ENCODE measurements at places on chromosomes 4 and X. TPM values are rescaled to one million over a fixed set of nuclear protein-coding genes. Genes with fewer than 3 reads are reported as not detected.

Gene CCKAR
- not detected for total RNA-seq

Gene ERVMER34-1
- 0.66 TPM for total RNA-seq

Gene ITGB1BP2
- 0.87 TPM for total RNA-seq

Gene TMEM165
- total RNA-seq, result 55.7 TPM

Gene PF4V1
- not detected for total RNA-seq

Gene STARD8
- total RNA-seq, result 1.6 TPM

Gene BRS3
- total RNA-seq, result not detected

Gene SUPT20HL1
- total RNA-seq, result not detected

Gene LPAR4
- not detected for total RNA-seq

Gene CTAG1B
- total RNA-seq, result not detected

Gene TMPRSS11D
- total RNA-seq, result not detected

Gene DKK2
- total RNA-seq, result not detected

Gene MFAP3L
- 6.2 TPM for total RNA-seq

Gene DSPP
- total RNA-seq, result not detected

Gene CYTL1
- total RNA-seq, result not detected

Gene GPR78
- total RNA-seq, result not detected

Gene SPARCL1
- total RNA-seq, result not detected

Gene ANXA10
- total RNA-seq, result 4.2 TPM

Gene FREM3
- total RNA-seq, result not detected

Gene MAGED4B
- total RNA-seq, result 5.8 TPM

Gene ARHGAP10
- total RNA-seq, result 17.2 TPM

Gene NCAPG
- 30.1 TPM for total RNA-seq

Gene ZXDA
- 1.6 TPM for total RNA-seq

Gene ADH5
- 97.0 TPM for total RNA-seq

Gene PARM1
- total RNA-seq, result 0.62 TPM

Gene PAGE4
- not detected for total RNA-seq

Gene CA5B
- 2.3 TPM for total RNA-seq

Gene MAGEA1
- 0.16 TPM for total RNA-seq

Gene UGT2B10
- total RNA-seq, result 0.09 TPM
